ENCODE measurements at places on chromosomes 6 and 20.

DNA sequence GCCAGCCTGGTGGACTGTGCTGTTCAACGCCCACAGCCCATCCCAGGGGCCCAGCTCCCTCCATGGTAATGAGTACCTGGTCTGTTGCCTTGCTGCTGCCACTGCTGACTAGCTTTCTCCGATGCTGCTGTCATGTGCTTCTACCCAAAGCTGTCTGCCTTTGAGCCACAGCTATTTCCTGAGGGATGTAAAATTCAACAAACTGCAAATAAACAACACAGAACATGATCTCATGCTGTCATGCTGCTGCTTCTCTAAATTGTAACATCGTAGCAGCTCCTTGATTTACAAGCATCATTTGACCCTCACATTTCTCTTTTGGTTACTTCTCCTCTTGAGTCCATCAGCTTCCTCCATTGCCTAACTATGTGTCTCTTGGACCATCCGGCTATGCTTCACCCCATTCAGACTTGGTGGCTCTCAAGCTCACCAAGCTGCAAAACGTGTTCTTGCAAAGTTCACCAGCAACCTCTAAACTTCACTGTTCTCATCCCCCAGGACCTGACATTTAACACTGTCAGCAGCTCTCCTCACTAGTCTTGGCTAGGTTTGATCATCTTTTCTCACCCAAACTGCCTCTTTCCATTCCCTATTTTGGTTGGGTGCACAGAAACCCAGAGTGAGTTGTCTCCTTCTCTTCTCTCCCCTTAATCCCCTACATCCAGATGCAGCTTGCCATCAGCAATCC, 54.6 kb downstream of the FYN start:
- DNase-seq = no peak

DNA sequence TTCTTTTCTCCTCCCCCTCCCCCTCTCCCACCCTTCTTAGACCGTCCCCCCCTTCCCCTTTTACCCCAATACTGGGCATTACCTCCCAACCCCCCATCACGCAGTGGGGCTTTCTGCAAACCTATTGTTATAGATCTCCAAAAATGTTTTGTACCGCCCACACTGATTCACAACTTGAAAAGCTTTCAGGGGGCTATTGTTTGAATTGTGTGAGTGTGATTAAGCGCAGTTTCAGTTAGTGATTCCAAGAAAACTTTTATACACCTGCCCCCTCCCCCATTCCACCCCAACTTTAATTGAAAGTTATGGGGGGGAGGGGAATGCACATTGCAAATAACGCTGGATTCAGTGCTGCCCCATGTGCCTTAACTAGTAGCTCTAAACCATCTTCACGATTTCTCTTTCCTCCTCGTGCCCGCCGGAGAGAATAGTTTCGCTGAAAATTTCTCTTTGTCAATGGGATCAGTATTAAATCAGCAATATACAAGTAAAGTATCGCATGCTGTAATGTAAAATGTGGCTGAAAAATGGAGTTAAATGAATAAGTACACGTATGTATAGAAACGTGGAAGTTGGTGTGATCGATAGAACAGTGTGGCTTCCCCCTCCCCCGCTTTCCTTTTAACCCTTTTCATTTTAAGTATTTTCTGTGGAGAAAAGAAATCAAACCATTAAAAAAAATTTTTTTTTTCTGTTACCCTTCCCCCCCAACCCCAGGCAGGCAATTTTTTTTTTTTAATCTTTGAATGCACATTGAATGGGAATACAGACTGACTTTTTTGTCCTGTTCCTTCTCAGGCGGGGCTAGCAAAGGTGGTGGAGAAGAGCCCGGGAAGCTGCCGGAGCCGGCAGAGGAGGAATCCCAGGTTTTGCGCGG, 632 bp downstream of the LIN28B start:
- DNase-seq = no peak

DNA sequence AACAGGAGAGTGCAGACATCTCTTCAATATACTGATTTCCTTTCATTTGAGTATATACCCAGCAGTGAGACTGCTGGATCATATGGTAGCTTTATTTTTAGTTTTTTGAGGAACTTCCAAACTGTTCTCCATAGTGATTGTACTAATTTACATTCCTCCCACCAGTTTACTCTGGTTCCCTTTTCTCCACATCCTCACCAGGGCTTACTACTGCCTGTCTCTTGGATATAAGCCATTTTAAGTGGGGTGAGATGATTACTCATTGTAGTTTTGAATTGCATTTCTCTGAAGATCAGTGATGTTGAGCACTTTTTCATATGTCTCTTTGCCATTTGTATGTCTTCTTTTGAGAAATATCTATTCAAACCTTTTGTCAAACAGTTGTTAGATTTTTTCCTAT, 64.9 kb upstream of the HMGCLL1 start:
- DNase-seq = no peak

GRCh38 chr20:6654513-6655252, 112.8 kb upstream of the BMP2 start:
- no peak for DNase-seq

GRCh38 chr20:34883809-34884208, 7.4 kb downstream of the ACSS2 start:
- DNase-seq = no peak

DNA sequence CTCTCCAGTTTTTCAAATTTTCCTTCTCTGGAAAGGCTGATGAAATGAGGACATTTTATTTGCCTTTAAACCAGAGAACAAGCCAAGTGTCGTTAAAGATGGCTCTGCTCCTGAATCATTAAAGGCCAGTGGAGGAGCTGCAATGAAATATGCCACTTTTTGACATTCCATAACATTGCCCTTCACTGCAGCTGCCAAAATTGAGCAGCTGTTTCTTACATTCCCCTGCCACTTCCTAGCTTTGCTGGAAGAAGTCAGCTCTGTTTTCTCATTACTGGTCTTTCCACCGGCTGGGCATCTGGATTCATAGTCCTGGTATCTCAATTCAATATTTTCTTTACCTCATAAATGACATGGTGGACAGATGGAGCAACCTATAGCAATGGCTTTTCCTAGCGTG, 45.5 kb upstream of the NRN1 start:
- no peak for DNase-seq

GRCh38 chr20:8658103-8658502, 410.8 kb upstream of the PLCB4 start:
- DNase-seq = no peak
